ENCODE measurements at places on chromosomes 11 and 22. TPM values are rescaled to one million over a fixed set of nuclear protein-coding genes. Genes with fewer than 3 reads are reported as not detected.

GRCh38 chr11:57476047-57476756, 15.9 kb downstream of the RTN4RL2 start:
- DNase-seq = peak; percentile 43

DNA sequence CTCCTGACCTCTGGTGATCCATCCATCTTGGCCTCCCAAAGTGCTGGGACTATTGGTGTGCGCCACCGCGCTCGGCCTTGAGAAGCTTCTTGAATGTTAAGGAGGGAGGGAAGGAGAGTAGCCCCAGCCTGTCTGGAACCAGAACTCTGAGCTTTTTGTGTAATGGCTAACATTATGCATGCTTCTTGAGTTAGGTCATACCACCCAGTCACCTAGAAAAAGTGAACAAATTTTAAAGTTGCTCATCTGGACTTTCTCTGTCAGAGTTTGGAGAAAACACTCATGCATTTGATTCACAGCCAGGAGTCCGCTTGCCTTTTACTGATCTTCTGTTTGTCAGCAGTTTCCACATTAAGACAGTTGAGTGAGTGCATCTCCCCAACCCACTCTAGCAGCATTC, 82.1 kb downstream of the PPP6R3 start:
- DNase-seq = peak; percentile 82

DNA sequence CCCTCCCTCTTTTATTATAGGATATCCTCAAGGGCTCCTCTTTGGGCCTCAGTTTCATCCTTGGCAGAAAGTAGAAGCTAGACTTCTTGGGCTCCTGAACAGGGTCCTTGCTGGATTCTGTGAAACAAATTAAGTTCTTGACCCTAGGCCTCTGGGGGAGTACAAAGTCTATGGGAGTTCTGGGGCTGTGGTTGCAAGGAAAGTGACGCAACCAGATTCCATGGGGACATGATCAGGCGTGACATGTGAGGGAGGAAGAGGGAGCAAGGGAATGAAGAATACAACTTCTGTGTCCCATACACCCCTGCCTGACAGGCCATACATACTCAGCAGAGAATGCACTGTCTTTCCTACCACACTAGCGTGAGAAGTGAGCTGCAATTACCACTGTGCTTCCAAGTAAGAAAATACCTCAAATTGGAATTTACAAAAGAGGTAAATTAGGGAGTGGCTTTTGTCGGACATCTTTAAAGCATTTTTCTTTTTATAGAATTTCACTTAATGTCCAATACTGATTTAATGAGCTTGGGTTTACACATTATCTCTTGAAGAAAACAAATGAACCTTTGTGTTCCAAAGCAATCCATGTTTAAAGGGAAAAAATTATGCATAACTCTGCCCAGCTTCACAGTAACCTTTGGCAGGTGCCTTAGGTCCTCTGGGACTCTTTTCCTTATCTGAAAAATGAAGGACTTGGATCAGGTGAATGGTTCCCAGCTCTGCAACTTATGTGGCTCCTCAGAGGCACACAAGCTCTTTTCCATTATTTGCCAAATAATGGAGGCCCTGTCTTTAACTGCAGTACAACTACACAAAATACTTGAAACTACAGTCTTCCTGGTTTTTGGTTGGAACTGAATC, 38.9 kb downstream of the LIMK2 start:
- DNase-seq = no peak

DNA sequence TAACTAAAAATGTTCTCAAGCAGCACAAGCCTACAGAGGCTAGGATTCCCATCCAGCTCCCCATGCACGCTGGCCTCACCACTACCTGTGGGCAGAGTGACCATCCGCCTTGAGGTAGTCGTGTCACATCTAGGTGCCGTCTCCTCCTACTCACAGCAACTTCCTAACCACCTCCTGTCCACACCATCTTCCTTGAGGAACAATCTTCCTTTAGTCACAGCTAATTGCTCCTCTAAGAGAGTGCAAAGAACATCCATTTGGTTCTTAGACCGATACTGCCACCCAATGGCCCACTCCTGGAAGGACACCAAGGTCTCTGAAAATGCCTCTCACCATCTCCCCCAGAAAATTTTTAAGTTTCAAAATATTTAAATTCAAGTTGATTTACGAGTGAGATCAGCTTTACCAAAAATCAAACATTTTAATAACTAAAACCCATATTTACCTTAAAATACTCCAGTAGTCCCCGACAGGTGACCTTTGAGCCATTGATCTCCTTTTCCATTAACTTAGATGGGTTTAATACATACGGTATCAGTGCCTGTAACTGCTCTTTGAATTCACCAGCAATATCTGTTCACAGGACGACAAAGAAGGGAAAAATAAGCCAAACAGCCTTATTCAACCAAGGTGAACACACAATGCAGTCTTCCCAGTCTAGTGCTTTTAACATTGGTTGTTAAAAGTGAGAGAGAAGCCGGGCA, 21.7 kb upstream of the PLAAT3 start:
- DNase-seq = peak; percentile 83

- DNase-seq = no peak
Measured at GRCh38 chr11:26575946-26576345, 3.9 kb upstream of the MUC15 start.

The MYRF gene
- 7.0 TPM for total RNA-seq
